ENCODE measurements at places on chromosomes 5 and 9.

- DNase-seq = no peak
Measured at GRCh38 chr5:135709208-135709575, 125.3 kb upstream of the SLC25A48 start.

DNA sequence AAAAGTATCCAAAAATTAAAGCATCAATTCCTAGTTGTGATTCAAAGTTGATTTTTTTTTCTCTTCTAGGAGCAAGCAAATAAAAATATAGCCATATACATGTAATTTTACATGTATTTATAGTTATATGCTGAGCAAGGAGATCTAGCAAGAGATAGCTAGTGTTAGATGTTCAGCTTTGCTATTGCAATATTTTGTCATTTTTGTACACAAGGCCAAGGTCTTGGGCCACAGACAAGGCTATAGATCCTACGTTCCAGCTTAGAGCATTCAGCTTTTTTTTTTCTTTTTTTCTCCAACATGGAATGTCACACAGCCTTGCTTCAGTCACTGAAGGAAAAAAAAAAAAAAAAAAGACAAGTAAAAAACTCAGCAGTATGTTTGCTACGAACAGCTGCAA is 36.8 kb downstream of the HMGCR start:
- DNase-seq = no peak

GRCh38 chr5:143134269-143134668 is 269.2 kb downstream of the NR3C1 start:
- DNase-seq = no peak

DNA sequence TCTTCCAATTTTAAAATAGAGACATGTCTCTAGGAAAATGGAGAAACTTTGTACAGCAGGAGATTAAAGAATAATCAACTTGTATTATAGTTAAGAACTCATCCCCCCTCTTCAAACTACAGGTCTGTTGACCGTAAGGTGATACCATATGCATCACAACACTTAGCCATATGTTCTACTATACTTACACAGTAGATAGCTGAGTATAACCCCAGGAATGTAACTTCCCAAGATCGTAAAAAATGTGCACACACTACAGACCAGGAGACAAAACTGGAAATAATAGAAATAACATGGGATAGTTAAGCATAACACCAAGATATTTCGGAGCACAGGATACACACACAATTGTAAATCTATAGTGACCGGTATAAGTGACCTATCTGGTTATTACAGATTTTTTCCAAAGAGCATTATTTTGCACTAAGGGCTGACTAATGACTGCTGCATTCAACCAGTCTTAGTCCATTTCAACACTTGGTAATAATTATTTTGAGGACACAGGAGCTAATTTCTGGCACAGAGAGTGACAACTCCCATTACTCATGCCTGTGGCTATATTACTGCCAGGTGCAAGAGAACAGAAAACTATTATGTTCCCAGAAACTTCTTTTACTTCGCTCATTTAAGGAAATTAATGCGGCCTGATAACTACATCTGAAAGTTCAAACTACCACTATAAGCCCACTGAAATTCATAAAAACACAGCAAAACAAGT is 15.4 kb upstream of the ZNF622 start:
- DNase-seq = no peak

DNA sequence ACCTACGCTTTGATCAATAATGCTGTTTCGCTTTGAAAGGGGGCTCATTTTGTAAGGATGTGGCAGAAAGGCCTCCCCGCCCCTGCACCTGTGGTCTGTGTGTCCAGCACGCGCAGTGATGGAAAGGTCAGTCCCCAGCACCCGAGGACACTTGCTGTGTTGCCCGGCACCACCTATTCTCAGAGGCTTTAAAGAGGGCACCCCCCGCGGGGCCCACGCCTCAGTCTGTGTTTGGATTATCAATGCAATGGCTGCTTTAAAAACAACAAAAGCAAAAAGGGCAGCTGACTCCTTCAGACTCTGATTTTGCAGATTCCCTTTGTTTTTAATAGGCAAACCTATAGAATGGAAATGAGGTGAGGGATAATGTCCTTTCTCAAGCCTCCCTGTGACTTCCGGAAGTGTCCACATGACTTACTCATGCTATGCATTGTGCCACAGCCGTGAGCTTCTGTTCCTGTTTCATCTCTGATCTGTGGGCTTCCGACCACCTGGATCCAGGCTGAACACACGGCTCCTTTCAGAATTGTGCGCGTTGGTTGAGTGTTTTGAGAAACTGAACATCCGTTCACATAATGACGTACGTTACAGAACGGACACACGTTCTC is 416.2 kb downstream of the IRX2 start:
- no peak for DNase-seq

Data from stimulated activated CD4-positive, alpha-beta T cell treated with anti-CD3 and anti-CD28 coated beads, TNF-alpha, amount 100 ng/mL, for 4 hours (primary cell).